ENCODE measurements at places on chromosomes 5 and 9.

DNA sequence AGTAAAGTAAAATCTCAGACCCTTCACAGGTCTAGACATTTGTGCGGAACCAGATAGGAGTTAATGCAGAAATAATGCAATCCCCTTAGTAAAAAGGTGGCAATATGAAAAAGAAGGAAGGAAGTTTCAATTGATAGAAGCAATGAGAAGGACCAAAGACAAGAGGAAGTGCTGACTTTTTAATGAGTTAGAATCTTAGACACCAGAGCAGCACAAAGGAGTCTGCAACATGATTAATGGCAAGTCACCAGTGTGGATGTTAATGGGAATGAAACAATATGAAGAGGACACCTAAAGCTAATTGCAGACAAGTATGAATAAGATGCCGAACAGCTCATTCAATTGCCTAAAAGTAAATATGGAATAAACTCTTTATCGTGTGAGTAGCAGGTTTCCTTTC lies 50.9 kb downstream of the MEGF9 start:
- DNase-seq, result no peak

GRCh38 chr5:53041071-53041692 lies 52.0 kb downstream of the ITGA2 start:
- no peak for DNase-seq

DNA sequence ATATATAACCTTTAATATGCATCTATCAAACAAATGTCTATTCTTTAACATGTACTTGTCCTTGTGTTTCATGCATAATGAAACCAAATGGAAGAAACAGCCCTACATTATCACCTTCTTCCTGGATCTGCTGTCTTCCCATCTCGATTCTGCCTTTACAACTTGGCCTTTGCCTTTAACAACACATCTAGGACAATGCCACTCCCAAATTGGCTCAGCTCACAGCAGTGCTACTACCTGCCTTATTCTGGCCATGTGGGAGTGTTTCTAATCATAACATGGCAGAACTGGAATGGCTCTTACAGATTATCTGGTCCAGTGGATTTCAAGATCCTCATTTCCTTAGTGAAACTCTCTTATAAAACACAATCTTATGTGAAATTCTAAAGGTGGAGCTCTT lies 176.5 kb downstream of the CARTPT start:
- DNase-seq, result no peak

DNA sequence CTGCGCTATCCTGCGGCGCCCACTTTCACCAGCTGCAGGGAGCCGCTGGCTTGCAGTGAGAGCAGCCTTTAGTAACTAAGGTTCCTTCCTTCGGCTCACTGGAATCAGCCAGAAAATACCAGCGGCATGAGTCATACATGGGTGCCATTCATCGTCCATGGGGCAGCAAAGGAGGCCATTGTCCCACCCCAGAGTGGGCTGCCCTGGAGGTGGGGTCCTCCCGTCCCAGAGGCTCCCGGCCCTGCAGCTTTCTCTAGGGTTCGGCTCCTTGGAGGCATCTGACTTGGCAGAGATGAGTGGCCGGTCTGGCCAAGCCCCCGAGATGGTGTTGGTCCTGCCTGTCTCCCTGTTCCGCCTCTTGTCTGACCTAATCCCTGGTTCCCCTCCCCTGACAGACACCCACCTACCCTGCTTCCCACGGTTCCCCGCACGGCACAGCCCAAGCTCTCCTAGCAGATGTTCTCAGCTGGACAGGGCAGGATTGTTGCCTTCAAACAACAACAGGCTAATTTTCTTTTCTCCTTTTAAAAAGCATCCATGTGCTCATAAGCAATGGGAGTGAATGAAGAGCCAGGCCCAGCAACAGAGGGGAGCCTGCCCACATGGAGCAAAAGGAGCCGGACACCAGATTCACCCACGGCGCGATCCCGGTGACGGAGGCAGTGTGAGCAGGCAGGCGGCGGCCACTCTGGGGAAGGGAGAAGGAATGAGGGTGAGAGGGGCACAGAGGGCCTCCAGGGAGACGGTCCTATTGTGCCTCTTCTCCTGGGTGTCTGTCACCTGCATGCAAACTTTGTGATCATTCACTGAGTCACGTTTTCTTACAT lies 97.0 kb upstream of the COL5A1 start:
- DNase-seq, result no peak

GRCh38 chr5:54049144-54049543 lies 261.2 kb downstream of the ARL15 start:
- DNase-seq, result no peak

GRCh38 chr5:33712664-33713063 lies 179.1 kb downstream of the ADAMTS12 start:
- no peak for DNase-seq

DNA sequence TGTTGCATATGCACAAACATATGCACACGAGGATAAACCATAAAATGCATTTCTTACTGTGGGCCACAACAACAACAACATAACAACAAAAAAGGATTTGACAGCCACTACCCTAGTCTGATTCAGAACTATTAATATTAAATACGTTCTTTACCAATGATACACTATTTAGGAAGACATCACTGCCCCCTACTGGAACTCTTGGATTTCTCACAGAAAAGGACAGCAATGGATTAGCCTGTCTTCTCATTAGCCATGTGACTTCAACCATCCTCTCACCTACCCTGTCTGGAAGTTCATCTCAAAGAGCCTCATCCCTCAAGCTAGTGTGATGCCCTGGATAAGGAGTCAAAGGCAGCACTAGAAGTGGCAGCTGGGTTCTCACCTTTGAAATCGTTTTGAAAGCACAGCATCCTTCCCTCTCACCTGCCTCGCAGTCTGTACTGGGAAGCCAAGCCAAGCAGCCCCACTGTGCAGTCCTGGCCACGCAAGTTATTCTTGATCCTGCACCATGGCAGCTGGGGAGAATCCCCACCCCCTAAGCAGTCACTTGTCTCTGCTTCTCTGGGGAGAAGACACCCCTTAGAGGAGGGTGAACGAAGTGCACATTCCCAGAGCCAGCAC lies 64.6 kb downstream of the SH3TC2 start:
- no peak for DNase-seq

DNA sequence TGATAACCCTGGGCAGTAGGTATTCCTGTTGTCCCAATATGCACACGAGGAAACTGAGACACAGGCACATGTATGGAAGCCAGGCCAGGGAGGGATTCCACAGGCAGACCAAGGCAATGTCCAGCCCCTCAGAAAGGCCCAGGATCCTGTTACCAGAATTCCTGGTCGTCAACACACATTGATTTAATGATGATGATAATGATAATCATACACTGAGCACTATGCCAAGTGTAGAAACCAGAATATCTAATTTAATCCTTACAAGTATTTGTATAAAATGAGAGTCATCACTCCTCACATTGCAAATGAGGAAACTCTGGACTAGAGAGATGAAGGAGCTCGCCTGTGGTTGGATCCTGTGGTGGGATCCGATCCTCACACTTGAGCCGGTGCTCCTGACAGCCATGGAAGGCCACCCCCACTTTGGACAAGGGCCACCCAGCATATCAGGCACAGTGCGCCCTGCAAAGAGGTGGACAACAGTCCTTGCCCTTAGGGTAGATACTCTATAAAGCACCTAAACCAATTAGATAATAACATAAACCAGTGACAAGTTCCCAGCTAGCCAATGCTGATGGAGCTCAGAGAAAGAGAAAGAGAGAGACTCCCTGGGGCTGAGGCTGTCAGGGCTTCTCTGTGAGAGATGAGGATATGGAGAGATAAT lies 185.3 kb downstream of the SLIT3 start:
- DNase-seq, result no peak

DNA sequence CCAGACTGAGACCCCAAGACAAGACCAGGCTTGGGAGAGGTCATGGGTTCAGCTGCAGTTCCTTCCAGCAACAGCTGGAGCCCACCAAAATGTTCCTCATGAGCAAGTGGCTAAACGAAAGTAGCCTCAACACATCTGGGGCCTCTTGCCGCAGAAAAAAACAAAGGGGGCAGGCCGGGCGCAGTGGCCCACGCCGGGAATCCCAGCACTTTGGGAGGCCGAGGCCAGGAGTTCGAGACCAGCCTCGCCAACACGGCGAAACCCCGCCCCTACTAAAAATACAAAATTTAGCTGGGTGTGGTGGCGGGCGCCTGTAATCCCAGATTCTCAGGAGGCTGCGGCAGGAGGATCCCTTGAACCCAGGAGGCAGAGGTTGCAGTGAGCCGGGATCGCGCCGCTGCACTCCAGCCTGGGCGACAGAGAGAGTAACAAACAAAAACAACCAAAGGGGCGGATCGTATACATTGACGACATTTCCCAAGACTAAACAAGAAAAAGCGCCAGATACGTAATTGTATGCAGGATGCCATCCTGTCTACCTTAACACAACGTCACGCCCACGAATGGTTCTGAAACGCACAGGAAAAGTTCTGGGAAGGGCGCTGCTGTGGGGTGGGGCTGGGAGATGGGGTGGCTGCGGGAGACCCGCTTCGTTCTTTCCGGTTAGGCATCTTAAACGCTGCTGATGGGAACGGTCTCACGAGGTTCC lies 1.7 kb downstream of the INPP5E start:
- no peak for DNase-seq

DNA sequence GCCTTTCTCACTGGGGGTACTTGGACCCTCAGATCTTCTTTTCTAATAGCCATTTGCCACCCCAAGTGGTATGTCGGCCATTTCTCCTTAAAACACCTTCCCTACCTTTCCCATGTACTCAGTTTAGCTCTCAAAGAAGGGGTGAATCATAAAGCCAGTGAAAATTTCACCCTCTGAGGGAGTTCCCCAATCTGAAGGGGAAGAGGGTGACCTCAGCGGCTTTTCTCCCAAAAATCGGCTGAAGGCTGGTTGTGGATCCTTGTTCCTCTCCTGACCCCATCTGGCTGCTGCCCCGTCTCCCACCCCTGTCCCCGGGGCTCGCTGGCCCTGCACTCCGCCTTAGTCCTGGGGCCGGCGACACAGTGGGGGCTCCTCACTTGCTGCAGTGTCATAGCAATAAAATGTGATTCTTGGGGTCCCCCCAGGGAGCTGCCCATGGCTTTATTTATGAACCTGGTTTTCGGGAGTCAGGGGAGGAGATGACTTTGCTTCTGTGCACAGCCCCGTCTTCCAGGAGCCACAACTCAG lies 17.3 kb upstream of the LTC4S start:
- no peak for DNase-seq
